ENCODE measurements at places on chromosomes 16 and 17.

DNA sequence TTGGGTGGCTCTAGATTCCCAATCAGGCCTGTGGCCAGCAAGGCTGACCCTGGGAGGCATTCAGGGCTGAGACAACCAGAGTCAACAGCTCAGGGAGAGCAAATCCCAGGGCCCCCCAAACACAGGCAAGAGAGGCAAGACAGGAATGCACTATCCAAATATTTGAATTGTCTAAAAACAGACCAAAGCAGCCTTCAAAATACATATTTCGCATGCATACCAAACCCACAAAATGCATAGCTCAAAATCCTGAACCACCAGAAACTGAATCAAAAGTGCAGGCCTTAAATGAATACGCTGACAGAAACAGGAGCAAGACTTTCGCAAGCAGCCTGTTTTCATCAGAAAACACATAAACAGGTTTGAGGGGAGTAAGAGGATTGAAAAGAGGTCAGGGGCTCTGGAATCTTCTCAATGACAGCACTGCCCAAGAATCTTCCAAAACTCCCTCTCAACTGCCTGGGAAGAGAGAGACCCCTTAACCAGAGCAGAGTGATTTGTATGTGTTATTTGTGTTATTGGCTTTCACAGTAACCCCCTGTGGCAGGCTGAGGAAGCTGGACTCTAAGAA, 213.6 kb upstream of the CDH5 start:
- no peak for DNase-seq

GRCh38 chr16:15975172-15975571, 25.8 kb downstream of the ABCC1 start:
- no peak for DNase-seq

DNA sequence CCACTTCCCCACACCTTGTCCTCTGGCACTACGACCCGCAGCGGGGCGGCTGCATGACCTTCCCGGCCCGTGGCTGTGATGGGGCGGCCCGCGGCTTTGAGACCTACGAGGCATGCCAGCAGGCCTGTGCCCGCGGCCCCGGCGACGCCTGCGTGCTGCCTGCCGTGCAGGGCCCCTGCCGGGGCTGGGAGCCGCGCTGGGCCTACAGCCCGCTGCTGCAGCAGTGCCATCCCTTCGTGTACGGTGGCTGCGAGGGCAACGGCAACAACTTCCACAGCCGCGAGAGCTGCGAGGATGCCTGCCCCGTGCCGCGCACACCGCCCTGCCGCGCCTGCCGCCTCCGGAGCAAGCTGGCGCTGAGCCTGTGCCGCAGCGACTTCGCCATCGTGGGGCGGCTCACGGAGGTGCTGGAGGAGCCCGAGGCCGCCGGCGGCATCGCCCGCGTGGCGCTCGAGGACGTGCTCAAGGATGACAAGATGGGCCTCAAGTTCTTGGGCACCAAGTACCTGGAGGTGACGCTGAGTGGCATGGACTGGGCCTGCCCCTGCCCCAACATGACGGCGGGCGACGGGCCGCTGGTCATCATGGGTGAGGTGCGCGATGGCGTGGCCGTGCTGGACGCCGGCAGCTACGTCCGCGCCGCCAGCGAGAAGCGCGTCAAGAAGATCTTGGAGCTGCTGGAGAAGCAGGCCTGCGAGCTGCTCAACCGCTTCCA, 2.6 kb downstream of the METTL26 start:
- DNase-seq, result no peak

DNA sequence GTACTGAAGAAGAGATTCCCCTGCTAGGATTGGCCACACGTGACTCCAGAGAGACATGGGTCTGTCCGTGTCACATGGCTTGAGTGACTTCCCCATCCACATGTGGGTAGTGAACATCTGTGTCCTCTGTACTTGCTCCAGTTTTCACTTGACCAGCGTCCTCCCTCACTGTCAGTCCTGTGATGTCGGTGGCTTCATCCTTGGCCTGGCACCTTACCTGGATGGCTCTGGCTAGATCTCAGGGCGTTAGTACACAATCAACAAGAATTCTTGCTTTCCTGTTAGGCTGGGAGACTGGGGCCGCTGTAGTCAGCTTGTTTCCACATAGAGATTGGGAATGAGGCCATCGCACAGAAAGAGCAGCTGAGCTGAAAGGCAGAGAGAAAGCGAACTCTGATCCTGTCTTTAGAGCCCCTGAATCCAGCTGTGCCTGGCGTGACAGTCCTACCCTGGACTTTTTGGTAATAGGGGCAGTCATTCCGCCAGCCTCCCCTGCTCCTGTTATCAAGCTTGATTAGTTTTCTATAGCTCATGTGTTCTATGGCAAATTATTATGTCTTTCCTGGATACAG, 227.3 kb downstream of the SNX29 start:
- no peak for DNase-seq

DNA sequence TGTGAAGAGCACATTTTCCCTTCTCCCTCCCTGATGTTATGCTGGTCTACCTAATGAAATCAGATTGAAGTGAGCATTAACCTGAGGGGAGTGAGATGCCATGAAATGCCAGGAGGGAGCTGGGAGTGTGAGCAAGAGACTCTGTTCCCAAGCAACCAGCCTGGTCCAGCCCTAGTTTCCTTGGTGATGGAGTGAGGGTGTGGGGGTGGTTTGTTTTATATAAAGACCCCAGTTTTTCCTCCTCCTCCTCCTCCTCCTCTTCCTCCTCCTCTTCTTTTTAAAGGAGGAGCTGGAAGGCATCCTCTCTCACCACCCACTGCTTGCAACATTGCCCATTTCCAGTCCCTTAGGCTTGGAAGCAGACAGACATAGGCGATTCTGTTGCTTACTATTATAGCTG, 97.1 kb downstream of the DNAH3 start:
- no peak for DNase-seq

GRCh38 chr16:25691519-25692091, at the start of gene HS3ST4:
HS3ST4 (plus strand) TSS chr16:25691959.
- DNase-seq, result no peak

GRCh38 chr16:64648282-64648681, 473.6 kb downstream of the CDH11 start:
- no peak for DNase-seq

DNA sequence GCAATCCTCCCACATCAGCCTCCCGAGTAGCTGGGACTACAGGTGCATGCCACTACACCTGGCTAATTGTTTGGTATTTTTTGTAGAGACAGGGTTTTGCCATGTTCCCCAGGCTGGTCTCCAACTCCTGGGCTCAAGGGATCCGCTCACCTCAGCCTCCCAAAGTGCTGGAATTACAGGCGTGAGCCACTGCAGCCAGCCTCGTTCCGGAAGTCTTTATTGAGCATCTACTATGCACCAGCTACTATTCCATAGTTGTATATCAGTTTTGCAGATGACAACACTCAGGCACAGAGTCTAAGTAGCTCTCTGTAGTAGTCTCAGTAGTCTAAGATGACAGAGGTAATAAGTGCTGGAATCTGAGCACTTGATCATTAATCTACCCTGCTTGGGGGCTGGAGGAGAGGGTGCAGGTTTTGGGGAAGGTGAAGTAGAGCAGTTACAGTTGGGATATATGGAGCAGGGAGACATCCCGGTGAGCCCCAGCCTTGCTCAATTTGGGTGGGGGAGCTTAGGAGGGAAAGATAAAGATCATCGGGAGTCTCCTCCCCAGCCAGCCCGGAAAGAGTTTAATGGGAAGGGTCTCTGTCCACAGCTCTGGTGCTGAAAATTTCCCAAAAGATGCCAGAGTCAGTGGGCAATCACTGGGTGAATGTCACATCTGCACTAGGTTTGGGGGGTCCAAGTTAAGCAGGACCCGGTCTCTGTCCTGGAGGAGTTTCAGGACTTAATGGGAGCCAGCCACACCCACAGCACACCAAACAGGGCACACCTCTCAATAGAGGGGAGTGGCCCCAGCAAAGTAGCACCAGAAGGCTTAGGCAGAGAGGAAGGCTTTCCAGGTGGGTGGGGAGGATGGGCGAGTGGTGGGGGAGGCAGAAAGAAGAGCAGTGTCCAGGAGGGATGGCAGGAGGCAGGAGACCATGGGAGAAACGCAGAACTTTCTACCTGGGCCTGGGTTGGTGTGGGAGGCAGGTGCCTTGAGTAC, 1.7 kb downstream of the OTOP3 start:
- DNase-seq, result no peak

- DNase-seq, result no peak
Observed at GRCh38 chr16:56933828-56934598, 2.1 kb downstream of the HERPUD1 start.

DNA sequence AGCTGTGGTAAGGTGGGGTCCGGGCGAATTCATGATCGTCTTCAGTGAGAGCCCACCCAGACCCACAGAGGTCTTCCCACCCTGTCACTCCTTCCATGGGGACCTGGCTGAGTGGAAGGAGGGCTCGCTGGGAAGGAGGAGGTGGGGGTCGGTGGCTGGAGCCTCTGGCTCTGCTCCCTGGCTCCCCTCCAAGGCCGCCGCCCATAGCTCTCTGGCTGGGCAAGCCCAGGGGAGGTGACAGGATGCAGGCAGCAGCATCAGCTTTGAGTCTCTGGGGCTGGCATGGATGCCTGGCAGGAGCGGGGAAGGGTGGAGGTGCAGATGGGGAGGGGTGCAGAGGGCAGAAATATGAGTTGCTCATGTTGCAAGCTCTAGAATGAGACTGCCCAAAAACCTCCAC, 147.0 kb downstream of the ENGASE start:
- no peak for DNase-seq

- DNase-seq, result no peak
Observed at GRCh38 chr16:12320298-12320706, 343.8 kb downstream of the SNX29 start.

- DNase-seq, result no peak
Observed at GRCh38 chr17:81315885-81316391, 20.8 kb upstream of the SLC38A10 start.

- no peak for DNase-seq
Observed at GRCh38 chr16:16164243-16164642, 59.1 kb downstream of the ABCC6 start.

DNA sequence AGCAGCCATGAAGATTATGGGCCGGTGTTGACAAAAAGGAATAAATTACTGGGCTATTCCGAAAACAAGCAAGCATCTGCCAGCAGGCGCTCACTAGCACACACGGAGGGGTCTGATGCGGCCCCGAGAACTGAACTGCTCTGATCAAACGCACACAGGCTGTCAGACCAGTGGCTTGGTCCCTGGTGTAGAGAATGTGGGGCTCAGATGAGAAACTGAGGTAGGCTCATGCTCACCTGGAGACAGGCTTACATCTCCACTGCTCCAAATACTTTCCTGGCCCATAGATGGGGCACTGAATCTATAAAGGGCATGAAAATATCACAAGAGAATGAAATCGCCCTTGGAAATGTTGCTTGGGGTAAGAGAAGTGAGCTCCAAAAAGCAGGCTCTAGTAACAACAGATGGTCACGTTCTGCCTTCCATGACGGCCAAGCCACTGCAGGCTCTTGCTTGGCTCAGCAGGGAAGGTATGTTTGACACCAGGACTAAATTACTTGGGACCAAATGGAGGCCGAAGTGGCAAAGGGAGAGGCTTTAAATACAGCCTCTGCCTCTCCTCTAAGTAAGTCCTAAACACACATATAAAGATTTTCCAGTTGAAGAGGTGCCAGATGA, 5.4 kb downstream of the ABR start:
- no peak for DNase-seq

DNA sequence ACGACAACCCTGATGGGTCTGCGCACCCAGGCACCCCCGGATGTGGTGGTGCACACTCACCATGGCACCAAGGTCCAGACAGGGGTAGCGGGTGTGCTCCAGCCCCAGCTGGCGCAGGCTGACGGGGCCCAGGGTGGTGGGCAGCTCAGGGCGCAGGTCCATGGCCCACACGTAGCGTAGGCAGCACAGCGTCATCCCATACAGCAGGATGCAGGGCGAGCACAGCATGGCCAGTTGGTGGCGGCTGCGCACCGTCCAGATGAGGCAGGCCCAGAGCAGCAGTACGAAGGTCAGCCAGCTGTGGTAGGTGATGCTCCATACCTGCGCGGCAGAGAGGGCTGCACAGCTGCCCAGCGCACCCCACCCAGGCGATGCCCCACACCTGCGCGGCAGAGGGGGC, 29.8 kb downstream of the CTU2 start:
- no peak for DNase-seq

GRCh38 chr16:51310159-51310558, 159.1 kb upstream of the SALL1 start:
- no peak for DNase-seq

GRCh38 chr16:2702871-2703745, 16.9 kb downstream of the PRSS27 start:
- no peak for DNase-seq

- no peak for DNase-seq
Observed at GRCh38 chr16:64339052-64339770, 782.7 kb downstream of the CDH11 start.

DNA sequence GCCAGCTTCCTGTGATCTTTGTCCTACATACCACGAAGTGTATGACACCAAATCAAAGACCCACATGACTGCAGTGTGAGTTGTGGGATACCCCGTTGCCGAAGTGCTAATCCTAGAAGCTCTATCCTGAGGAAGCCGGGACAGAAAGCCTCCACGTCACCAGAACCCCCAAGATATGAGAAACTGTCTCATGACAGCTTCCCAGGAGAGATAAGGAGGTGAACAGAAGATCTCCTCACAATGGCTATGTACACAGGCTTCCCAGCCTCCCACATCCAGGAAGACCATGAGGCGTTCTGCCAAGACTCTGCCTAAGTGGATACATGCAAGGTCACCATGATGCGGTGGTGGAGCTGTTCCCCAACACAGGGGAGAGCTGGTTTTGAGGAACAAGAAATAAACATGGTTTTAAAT, 37.1 kb downstream of the TRIM25 start:
- DNase-seq, result no peak

- no peak for DNase-seq
Observed at GRCh38 chr17:53942898-53943297, 120.2 kb downstream of the KIF2B start.

DNA sequence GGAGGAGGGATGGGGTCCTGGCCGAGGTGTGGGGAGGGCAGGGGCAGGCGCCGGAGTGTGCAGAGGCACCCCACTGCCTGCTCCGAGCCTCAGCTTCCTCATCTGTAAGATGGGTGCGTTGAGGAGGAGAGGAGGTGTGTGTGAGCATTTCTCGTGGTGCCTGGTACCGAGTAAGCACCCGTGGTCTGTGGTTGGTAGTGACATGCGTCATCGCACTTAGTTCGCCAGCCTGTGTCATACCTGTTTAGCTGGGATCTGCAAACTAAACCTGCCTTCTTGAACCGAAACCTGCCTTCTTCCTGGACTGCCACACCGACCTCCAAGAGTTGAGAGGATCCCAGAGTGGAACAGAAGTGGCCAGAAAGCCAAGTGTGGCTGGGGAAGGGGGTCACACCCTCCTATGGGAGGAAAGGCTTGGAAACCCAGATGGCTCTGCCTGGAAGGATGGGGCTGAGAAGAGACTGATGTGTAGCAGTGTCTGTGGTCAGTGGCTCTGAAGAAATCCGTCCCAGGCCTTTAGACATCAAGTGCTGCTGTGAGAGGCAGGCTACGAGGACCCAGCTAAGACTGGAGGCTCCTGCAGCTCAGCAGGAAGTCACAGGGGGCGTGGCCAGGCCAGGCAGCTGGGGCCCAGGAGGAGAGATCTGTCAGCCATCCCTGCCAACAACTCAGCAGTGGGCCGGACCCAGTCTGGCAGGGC, 162.6 kb upstream of the PLCG2 start:
- DNase-seq, result peak; percentile 61
